ENCODE measurements at places on chromosomes 11 and 22. TPM values are rescaled to one million over a fixed set of nuclear protein-coding genes. Genes with fewer than 3 reads are reported as not detected.

Gene PANX2
- total RNA-seq = not detected

DNA sequence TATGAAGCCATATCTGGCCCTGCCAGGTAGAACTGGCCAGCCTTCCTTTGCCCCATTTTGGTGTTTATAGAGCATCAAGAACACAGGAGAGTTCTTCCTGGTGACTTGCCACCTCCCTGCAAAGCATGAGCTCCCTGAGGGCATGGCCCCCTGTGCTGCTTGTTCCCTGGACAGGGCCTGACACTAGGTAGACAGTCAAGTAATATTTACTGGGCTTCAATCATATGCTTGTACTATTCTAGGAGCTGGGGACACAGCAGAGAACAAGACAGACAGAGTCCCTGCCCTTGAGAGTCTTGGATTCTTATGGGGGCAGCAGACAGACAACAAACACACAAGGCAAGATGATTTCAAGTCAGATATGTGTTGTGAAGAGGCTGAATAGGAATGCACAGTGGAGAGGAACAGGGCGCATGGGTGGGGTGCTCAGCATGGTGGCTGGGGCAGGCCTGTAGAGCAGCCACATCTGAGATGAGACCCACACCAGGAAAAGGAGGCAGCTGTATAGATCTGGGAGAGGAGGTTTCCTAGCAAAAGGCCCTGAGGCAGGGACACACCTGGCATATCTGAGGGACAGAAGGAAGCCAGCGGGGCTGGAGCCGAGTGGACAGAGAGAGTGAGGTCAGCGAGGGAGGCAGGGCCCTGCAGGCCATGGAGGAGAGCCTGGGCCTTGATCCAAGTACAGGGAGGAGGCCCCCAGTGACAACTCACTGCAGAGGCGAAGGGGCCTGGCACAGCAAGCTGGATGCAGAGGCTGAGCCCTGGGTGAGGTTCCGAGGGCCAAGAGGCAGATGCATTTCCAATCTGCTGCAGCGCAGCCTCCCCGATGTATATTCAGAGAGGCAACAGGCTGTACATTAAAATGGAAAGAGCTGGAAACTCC, 10.2 kb upstream of the CBX6 start:
- no peak for DNase-seq

DNA sequence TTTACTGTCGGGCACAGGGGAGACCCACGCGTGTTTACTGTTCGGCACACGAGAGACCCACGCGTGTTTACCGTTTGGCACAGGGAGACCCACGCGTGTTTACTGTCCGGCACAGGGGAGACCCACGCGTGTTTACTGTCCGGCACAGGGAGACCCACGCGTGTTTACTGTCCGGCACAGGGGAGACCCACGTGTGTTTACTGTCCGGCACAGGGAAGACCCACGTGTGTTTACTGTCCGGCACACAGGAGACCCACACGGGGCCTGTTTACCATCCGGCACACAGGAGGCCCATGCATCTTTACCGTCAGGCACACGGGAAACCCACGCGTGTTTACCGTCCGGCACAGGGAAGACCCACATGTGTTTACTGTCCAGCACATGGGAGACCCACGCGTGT, 525.1 kb downstream of the BRD1 start:
- DNase-seq = no peak

DNA sequence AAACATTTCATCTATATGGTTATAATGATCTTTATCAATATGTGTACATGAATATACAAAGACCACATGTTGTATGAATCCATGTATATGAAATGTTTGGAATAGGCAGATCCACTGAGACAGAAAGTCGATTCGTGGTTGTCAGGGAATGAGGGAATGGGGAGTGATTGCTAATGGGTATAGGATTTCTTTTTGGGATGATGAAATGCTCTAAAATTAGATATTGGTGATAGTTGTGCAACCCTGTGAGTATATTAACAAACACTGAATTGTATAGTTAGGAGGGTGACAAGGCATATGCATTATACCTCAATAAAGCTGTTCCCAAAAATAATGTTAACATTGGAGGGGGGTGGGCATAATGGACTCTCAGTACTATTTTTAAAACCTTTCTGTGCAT, 5.0 kb upstream of the PTPMT1 start:
- DNase-seq = no peak
